Sigmoid colon (tissue), 7 donors: ENCODE measurements at places on chromosomes 3 and 15.

DNA sequence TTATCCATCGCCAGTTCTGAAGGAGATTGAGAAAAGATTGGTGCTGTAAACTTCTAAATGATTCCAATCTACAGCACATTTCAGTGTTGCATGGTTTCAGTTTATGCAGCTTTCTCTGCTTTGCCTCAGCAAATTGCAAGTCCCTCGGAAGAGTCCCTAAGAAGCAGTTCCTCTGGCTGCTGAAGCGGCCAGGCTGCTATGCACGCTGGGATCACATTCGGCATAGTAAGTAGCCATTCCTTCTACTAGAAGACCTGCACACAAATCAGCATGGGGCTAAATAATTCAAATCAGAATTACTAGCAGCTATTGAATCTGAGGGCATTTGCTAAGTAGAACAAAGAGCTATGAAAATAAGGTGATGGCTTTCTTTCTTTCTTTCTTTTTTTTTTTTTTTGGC, 769.5 kb downstream of the AGBL1 start:
- no peak for DNase-seq

DNA sequence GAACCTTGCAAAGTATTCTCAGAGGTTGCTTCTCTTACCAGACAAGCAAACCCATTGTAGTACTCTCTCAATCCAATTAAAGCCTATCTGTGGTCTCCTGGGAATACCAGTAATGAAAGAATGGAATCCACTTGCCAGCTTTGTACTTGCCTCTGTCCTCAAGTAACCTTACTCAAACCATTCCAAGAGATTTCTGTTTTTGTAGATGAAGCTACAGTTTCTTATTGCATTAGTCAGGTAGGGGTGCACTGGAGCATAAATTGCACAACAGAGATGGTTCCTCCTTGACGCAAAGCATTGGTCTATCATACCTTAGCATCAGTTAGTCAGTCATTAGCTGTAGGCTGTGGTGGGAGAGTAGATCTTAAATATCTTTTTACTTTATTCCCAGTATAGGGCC, 52.9 kb downstream of the BTLA start:
- no peak for DNase-seq

DNA sequence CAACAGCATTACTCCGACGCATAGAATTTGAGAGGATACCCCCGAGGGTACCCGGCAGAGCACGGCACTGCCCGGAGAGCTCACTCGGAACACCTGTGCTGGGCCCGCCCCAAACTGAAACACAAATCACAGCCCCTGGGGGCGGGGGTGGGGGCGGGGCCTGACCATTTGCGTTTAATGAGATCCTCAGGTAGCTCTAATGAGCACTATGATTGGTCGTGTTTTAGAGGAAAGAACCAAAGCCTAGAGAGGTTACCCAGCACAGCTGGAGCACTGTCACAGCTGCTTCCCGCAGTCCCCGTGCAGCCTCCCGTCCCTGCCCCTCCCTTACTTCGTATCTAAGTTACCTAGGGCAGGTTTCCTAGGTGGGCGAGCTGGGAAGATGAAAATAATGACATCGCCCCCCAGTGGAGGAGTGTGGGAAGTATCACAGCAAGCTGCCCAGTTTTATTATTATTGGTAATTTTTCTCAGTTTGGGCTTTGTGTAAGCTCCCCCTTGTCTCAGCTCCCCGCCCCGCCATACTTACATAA, 187.1 kb downstream of the PDE8A start:
- DNase-seq, result no peak

DNA sequence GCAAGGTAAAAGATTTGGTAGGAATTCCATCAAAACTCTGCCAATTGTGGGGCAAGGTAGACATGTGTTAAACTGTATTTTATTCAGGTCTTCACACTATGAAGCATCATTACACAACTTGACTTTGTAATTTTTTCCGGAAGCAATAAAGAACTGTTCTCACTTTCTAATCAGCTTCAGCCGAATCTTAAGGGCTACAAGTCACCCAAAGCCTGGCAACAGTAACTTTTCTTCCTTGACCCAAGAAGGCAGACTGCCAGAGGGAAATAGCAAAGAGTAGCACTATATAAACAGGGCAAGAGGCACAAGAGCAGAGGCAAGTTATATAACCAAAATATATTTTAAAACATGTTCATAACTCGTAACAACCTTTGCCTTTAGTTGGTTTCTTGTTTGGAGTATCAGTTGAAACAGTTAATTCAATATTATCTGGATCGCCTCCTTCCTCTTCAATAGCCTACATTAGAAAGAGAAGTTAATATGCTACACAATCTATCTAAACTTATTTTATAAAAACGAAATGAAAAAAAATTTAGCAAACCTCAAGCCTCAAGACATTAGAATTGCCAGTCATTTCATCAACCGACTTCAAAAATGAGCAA, 1.4 kb downstream of the SLTM start:
- DNase-seq, result no peak

DNA sequence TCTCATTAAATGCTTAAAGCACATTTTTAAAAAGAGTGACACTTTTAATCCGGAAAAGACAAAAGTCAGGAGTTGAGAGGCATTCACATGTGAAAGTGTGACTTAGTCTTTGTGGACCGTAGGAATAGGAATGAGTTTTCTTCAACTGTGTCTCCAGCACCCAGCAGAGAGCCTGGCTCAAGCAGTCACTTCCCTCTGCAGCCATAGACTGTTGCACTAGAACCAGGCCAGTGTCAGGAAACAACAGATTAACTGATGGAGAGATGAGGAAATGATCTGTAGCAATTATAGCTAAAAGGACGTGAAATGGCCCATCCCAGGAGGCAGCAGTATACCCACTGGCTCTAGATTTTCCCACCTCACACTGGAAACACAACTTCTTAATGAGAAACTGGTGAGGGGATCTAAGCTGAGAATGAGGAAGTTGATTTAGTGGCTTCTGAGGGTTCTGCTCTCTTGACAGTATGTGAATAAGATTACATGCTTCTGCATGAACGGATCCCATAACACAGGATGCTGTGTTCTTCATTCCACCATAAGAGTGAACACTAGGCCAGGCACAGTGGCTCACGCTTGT, 19.8 kb downstream of the CFAP92 start:
- DNase-seq, result no peak

DNA sequence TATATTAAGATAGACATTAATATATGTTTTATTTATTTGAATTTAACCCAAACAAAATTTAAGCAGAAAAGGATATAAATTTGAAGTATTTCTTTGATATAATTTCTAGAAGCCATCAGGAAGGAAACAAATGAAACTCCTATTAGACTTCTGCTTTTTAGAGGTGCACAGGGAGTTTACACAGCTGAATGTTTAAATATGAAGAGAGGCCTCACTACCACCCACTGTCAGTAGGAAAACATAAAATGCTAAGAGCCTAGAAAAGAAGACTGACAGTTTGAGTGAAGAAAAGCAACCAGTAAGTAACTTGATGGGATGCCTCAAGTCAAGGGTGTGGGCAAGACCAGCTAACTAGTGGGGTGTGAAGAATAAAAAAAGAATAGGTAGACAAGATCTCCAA, 19.7 kb downstream of the PLSCR2 start:
- DNase-seq, result no peak

- DNase-seq, result no peak
Measured at GRCh38 chr15:100841426-100841825, 38.2 kb upstream of the ALDH1A3 start.

DNA sequence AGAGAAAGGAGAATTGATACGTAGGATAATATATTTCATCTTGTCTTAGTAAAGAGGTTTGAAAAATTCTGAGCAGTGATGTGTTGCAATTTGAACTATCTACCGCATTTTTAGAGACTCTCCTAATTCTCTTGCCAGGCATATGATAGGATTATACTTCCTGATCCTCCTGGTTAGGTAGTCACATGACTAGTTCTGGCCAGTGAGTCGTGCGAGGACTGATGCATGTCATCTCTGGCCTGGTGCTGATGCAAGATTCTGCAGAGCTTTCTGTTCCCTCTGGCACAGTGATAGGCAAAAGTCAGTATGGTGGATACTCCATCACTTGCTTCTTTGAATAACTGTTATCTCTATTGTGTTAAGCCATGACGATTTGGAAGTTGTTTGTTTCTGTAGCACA, 277.6 kb upstream of the NAALADL2 start:
- DNase-seq, result no peak

DNA sequence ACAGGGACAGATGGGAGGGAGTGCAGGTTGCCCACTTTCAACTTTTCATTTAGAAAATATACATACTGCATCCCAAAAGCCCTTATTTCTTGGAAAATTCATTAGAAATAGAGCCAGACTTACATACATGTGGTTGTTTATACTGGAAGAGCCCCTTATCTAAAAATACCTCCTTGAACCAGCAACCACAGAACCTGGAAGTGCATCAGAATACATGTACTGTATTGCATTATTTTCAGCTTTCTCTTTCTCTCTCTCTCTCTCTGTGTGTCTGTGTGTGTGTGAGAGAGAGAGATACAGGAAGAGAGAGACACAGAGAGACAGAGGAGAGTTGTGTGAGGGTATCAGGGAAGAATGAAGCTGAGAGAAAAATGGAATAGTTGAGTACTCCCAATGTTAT, 29.5 kb upstream of the LSAMP start:
- no peak for DNase-seq

DNA sequence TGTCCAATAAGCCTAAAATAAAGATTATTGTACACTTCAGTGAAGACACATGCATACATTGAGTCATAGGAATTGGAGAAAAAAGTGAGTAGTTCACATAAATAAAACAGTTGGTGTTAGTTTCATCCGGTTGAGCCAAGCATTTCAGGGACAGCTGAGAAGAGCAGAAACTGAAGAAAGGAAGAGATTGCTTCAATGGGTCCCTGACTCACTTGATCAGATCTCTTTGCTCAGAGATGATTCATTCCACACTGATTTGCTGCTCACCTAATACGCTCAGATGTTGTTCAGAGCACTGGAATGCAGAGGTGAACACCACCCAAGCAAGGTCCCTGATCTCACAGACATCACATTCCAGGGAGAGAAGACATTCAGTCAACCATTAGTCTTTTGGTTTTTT, 93.7 kb downstream of the RAD18 start:
- no peak for DNase-seq

GRCh38 chr3:126946405-126946804, 36.5 kb upstream of the PLXNA1 start:
- DNase-seq, result peak; percentile 40

DNA sequence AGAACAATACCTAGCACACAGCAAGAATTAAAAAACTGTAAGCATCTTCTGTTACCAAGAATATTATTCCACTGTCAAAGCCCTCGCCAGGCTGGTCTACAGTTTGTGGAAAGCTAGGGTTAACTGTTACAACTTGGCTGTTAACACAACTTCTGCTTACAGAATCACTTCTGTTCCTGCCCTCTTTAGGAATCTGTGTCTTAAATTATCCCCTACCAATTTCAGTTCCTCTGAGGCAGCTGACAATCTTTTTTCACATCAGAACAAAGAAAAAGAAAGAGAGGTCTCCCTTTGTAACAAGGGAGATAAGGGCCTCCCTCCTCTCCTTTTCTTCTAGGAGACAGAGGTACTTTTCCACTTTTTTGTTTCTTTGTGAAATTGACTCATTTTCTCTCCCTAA, 188.9 kb downstream of the FMN1 start:
- no peak for DNase-seq
